Common myeloid progenitor, CD34-positive (primary cell): ENCODE measurements at places on chromosomes 13 and 19.

- no peak for DNase-seq
These were observed 4.2 kb downstream of the GZMM start for GRCh38 chr19:547836-548720.

- no peak for DNase-seq
These were observed 1426.8 kb downstream of the SLITRK5 start for GRCh38 chr13:89097994-89098393.

DNA sequence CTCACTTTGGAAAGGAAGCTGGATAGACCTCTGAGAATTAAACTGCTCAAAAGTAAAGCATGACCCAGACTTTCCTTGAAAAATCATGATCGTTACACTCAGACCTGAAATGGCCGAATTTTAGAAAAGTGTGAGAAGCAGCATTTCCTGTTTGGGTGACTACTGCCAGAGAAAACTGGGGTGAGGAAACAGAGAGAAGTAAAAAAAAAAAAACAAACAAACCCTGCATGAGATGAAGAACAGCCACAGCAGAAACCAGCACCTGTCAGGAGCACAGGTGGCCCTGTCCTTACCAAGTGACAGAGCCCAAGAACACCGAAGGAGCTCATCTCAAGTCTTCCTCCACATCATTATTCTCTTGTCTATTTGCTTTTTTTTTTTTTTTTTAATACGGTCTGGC lies 12.0 kb upstream of the ADPRHL1 start:
- DNase-seq: no peak

DNA sequence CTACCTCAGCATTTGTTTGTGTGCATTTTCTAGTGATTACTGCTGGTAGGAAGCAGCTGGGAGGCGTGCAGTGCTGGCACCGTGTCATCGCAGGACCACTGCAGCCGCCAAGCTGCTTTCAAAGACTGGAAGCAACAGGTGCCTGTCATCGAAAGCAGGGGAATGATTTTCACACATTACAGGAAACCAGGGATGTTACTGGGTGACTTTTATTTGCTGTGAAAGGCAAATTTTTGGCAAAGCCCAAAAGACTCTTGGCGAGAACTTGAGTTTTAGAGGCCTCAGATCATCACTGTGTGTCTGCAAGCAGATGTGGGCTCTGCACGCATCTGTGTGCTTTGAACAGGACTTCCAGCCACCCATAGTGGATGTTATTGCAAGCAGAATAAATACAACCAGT lies 176.4 kb downstream of the FLT1 start:
- no peak for DNase-seq

GRCh38 chr19:11164296-11164695 lies 8.7 kb upstream of the SPC24 start:
- no peak for DNase-seq

- DNase-seq: no peak
These were observed 19.5 kb downstream of the PLEKHJ1 start for GRCh38 chr19:2216361-2217225.

DNA sequence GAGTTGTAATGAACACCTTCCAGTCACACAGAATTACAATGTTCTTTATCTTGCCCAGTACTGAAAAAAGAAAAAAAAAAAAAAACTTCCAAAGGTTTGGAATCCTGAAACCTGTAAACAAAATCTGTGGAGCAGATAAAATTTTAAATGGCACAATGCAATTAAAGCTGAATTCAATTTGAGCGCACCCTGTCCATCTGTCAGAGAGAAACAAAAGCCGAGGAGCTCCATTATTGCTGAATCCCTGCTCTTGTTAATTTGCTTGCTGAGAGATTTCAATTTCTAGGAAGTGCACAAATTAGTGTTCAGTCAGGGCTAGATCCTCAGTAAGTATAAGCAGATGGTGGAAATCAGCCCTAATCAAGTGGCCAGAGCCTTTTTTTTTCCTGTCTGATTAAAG lies 65.2 kb downstream of the DACH1 start:
- no peak for DNase-seq

DNA sequence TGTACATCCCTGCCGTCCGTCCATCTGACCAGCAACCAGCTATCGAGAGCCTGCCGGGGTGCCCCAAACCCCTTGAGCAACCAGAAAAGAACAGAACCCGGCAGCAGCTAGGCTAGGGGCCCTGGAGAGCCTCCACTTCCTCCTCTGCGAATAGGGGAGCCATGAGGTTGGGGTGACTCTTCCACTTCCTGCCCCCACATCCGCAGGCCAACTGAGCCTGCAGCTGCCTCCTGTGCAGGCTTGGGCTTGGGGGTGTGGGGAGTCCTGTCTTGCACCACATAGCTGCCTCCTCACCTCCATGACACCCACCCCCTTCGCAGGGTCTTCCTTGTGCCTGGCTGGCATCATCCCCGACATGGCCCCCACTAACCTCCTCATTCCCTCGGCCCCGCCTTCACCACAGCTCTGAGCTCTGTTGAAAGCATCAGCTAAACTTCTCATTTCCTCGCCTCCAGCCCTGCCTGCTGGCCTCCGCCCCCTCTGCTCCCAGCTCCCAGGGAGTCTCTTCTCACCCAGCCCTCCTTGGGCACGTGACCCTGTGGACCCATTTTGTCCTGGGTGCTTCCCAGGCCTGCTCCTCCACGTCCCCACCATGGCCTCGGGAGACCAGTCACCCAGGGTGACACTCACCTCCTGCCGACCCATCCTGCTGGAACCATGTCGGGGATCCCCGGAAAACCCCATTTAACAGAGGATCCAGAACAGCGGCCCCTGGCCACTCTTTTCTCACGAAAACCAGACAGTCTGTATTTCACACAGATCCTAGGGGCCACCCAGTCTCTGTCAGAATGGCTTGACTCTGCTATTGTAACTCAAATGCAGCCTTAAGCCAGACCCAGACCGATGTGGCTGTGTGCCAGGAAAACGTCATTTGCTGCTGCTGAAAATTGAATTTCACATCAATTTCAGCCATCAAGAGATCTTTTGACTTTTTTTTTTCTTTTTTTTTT lies 50.4 kb downstream of the MYO9B start:
- DNase-seq: peak; percentile 97

- DNase-seq: no peak
These were observed 670 bp downstream of the MAP2K7 start for GRCh38 chr19:7904074-7905020.

DNA sequence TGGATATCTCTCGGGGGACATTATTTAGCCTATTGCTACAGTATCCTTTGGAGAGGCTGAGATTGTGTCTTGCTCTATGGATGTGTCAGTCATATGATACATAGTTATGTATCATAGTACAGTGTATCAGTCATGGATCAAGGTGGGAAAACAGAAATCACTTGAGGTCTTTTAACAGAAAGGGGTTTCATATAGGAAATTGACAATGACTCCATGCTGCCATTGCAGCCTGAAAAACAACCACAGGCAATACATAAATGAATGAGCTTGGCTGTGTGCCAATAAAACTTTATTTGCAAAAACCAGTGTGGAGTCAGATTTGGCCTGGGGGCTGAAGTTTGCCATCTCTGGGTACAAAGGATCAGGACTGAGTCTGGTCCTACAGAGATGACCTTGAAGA lies 35.4 kb downstream of the COLGALT1 start:
- no peak for DNase-seq

- no peak for DNase-seq
These were observed 145.2 kb downstream of the KCTD12 start for GRCh38 chr13:76741046-76741445.

GRCh38 chr19:1492474-1493006 lies 1.6 kb downstream of the REEP6 start:
- no peak for DNase-seq

DNA sequence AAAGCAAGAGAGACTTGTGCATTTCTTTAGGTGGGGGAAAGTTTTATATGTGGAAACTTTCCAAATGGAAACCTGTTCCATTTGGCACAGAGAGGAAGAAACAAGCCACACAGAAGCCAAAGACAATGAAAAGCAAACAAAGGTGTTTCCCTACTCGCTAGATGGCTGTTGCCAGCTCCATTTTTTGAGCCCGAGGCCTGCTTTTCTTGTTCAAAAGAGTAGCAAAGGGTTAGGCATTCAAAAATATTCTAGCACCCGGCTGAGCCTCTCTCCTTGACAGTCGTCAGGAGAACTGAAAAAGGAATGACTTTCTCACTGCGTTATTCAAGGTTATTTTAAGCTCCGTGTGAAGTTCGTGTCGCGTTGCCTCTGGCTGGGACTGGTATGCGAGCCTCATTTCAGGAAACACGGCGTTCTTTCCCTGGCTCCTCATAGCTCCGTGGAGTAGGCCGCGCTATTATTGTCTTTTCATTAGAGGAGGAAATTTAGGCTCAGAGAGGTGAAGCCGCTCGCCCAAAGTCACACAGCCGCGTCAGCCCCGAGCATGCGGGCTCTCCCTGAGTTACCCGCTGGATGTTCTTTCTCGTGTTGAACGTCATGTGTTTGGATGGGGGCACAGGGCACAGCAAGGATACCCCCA lies 7.6 kb downstream of the TRPM4 start:
- no peak for DNase-seq

- DNase-seq: peak; percentile 89
These were observed 21.4 kb upstream of the ZNF181 start for GRCh38 chr19:34712395-34713261.

DNA sequence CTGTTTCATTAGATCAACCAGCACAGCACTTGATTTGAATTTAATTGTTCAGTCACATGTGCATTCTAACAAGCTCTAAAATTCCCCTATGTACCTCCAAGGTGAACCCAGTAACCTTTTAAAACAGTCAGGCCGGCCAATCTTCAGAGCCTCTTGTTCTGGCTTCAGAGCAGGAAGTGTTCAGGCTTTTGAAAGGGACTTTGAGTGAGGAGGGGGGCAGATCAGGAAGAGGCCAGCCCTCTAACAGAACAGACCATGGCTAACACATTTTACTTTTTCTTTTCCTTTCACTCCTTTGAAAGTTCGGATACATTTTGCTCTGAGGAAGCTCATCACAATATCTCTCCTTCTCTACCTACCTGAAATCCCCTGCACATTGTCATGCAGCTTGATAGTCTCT lies 390.3 kb downstream of the TBC1D4 start:
- DNase-seq: no peak

DNA sequence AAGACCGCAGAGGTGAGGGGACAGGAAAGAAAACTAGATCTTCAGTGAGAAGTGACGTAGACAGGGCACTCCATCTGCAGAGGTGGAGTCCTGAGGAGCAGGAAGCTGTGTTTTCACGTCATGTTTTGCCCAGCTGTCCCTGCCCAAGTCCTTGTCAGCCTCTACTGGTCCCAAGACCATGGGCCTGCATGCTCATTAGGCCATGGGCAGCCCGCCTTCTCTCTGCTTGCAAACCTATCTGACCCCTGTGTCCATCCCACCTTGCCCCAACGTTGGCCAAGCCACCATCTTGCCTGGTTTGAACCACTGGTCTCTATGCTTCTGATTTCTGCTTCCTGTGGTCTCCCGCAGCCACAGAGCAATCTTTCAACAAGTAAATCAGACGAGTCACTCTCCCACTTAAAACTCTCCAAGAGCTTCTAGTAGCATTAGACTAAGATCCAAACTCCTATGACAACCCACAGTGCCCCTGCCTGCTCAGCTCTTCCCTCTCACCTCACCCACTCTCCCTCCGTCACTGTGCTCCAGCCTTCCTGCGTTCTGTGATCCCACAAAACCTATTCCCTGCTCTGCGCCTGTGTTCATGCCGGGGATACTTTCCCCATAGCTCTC lies 18.6 kb upstream of the CCNE1 start:
- no peak for DNase-seq

DNA sequence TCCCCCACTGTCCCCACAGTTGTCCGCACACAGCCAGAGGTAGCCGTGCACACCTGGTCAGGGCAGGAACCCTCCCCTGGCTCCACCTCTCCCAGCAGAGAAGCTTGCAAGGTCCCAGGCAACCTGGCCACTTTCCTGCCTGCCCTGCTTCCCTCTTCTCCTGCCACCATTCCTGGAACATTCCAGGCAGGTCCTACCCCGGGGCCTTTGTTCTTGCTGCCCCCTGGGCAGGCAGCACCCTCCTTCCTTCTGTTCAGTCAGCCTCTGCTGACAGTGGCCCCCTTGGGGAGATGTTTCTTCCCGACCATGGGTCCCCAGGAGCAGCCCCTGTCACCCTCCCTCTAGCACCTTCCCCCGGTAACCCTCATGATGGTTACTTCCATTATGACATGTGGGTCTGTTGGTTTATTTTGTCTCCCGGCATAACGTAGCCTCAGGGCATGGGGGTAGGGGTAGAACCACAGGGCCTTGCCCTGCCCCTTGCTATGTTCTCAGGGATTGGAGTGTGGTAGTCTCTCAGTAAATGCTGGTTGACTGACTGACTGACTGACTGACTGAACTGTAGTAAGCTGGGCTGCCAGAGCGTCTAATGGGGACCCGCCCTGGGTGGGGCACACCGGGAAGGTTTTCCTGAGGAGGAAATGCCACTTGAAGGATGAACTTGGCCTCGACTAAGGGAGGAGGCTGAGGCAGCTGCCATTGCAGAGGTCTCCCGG lies 10.8 kb downstream of the PAK4 start:
- DNase-seq: no peak

GRCh38 chr19:16018106-16018755 lies 58.1 kb upstream of the TPM4 start:
- DNase-seq: no peak

GRCh38 chr13:33671560-33671959 lies 146.4 kb upstream of the RFC3 start:
- DNase-seq: no peak

DNA sequence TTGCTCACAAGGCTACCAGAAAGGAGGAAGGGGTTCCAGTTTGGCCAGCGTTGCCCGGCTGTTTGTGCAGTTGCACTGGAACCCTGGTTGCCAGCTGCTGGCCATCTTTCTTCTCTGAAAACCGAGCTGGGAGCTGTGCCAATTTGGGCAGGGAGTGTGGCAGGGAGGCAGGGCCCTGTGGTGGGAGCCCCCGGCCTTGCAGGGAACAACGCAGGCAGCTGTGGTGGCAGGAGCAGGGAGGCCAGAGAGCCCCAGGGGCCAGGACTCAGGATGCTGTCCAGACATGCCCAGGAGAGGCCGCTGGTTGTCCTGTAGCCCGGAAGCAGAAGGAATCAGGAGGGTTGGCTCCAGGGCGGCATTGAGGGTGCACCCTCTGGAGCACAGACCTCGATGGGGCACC lies 4.8 kb downstream of the KMT5C start:
- no peak for DNase-seq

- DNase-seq: no peak
These were observed 8.7 kb downstream of the LRCH1 start for GRCh38 chr13:46561691-46562090.

DNA sequence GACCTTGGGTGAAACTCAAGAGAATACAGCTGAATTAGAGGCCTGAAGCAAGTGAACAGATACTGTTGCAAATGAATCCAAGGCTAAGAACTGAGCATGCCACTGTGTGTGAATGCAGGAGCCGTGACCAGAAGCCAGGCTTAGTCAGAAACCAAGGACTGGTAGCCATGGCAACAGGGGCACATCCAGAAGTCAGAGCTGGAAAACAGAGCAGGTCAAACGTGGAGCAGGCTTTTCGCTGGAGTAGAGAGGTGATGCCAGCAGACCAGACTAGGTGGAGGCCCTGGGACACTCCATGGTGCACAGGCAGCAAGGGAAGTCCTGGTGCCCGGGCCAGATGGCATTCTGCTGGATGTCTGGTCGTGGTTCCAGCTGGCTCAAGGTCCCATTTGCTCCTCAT lies 564.1 kb downstream of the PCDH9 start:
- no peak for DNase-seq

- peak; percentile 49 for DNase-seq
These were observed 58.4 kb downstream of the SPRYD7 start for GRCh38 chr13:49877629-49878218.
